Mesothelial cell of epicardium (in vitro differentiated cells): ENCODE measurements at places on chromosomes 1 and 21. TPM values are rescaled to one million over a fixed set of nuclear protein-coding genes. Genes with fewer than 3 reads are reported as not detected.

DNA sequence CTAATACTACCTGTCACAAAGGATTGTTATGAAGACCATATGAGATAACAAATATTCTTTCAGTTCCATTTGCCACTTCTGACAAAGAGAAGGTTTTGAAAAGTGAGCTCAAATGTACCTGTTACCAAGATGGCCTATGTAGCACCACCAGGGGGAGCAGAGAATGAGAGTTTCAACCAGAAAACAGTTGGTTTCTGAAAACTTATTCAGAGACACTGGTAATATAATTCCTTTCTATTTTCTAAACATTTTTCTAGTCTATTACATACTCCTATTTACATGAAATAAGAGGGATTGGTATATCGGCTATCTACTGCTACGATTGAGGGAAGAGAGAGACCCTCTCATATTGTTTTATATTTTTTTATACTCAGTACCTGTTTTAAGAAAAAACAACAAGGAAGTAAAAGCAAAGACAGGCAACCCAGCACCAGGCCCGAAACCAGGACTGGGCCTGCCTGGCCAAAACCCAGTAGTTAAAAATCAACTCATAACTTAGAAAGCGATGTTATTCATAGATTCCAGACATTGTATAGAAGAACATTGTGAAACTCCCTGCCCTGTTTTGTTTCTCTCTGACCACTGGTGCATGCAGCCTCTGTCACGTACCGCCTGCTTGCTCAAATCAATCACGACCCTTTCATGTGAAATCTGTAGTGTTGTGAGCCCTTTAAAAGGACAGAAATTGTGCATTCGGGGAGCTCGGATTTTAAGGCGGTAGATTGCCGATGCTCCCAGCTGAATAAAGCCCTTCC is 48.3 kb downstream of the IL23R start:
- no peak for DNase-seq

The ETNK2 gene
- total RNA-seq, result 18.5 to 19.2 TPM (median 18.9 TPM) in 3 replicates

DNA sequence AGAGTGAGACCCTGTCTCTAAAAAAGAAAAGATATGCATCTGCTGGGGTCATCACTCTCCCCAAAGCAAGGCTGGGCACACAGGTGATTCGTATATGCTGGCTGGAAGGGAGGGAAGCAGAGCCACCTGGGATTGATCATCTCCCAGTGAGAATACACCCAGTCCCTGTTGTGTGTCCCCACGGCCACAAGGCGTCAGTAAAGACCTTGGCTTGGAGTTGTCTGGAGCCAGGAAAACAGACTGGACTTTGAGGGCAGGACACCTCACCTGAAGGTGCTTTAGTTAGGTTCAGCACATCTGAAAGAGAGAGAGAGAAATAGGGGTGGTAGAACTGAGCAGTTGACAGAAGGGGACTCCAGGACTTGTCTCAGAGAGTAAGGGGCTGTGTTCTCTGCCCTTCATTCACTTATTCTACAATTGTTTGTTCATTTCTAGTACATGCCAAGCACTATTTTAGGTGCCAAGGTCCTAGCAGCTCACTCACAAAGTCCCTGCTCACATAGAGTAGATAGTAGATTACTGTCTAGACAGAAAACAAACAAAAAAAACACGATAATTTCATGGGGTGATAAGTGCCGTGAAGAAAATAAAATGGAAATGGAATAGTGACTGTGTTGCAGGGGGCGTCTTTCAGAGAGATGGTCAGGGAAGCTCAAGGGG is 13.5 kb downstream of the CITED4 start:
- DNase-seq, result no peak

- DNase-seq, result no peak
These were observed 246.1 kb upstream of the DUSP10 start for GRCh38 chr1:221987860-221988520.

GRCh38 chr1:76038287-76039004 is 36.1 kb upstream of the ST6GALNAC3 start:
- no peak for DNase-seq

DNA sequence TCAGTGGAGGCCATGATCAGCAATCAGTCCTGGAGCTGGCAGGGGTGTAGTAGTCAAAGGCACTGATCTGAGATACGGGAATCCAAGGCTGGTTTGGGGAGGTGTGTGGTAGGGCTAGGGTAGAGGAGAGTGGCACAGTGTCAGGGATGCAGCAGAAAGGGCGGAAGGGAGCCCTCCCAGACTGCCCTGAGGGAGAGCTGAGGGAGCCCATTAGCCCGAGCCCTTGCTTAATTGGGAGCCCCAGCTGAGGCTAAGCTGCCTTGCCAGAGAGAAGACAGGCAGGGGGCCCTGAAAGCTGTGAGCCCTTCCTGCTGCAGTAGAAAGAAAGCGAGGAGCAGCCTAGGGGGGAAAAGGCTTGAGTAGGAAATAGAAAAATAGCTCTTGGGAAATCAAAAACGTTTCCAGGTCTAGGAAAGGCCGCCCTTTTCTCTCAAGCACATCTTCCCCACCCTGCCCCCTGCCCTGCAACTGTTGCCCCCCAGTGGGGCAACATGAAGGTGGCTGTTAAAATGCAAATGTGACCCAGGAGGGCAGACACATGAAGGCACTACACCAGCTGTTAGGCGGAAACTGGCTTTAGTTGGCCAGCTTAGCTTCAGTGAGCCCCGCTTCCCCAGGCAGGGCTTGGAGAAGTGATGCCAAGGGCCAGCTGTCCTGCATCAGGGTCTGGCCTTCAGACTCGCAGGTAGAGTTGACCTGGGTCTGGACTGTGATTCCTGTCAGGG is 106.2 kb downstream of the UCK2 start:
- no peak for DNase-seq

DNA sequence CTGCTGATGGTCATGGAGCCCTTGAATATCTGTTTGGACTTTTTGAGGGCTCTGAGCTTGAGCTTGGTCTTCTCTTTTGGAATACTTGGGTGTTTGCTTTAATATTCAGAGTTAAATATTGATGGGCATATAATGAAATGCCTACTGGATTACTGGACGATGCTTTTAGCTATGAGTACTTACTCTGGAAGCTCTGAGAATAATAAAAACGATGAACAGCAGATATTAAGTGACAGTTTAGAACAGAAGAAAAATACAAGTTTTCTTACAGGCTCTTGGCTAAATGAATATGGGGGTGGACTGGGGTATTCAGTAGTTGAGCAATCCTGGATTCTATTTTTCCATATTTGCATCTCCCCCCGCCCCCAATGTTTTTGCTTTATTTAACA is 20.7 kb downstream of the GALNT2 start:
- no peak for DNase-seq

GRCh38 chr1:191388283-191388682 is 770.0 kb upstream of the RGS18 start:
- no peak for DNase-seq
